ENCODE measurements at places on chromosomes 1 and 21.

DNA sequence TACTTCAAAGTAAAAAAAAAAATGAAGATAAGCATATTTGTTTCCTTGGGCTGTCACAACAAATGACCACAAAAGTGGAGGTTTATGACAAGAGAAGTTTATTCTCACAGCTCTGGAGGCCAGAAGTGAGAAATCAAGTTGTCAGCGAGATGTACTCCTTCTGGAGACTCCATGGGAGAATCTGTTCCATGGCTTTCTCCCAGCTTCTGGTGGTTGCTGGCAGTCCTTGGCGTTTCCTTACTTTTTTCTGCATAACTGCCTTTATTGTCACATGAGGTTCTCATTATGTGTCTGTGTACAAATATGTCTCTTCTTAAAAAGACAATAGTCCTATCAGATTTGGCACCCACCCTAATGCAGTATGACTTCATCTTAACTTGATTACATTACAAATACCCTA lies 398.3 kb downstream of the KCNT2 start:
- no peak for DNase-seq

DNA sequence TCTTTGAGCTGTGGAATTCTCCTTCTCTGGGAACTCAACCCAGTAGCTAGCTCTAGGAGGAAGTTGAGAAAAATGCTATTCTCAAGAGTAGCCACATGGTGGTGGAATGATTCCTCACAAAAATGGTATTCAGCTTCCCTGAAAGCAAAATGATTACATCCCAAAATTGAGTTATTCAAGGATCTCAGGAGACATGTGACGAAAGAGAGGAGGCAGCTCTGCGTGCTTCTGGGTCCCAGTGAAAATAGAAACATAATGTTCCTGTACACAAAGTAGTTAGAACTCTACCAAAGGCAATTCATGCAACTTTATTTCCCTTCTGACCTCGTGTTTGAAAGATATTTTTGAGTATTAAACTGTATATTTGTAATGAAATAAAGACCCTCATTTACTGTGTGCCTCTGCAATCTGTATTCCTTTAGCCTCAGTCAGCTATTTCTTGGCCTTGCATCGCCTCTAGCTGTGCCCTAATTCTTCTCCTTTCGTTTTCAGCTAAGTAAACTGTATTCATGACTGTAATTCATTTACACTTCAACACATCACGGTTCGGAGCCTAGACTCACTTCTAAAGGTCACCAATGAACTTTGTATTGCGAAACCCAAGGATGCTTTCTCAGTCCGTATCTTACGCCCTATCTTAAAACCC lies 167.3 kb downstream of the FASLG start:
- peak; percentile 23 for DNase-seq

DNA sequence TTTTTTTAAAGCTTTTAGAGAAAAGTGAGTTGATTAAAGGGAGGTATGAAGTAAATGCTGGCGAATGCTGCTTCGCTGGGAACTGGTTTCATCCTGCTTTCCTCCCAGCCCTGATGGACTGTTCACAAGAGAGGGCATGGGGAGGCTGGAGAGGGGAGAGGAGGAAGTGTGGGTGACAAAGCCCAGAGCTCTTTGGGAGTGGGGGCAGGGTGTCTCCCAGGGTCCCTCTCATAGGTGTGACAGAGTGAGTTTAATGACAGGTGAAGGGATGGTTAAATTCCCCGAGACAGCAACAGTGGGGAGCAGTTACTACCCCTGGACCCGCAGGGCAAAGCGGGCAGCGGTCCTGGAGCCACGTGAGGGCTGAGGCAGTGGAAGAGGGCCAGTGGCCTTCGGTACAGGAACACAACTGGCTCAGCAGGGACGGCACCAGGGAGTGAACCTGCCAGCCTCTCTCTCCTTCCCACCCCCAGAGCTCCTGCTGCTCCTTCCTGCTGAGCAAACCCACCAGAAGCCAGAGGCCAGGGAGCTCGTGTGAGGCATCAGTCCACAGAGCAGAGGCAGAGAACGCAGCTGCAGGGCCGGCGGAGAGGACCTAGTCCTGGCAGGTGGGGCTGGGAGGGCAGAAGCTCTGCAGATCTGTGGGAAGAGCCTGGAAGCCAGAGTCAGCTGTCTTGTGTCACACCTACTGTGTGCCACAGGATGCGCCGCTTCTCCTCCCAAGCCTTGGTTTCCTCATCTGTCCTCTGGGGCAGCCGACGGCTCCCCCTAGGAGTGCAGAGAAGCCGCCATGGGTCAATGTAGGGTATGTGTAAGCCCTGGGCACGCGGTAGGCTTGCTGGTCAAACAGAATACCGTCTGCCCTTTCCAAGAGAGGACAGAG lies 20.9 kb upstream of the LRP8 start:
- DNase-seq: peak; percentile 7

DNA sequence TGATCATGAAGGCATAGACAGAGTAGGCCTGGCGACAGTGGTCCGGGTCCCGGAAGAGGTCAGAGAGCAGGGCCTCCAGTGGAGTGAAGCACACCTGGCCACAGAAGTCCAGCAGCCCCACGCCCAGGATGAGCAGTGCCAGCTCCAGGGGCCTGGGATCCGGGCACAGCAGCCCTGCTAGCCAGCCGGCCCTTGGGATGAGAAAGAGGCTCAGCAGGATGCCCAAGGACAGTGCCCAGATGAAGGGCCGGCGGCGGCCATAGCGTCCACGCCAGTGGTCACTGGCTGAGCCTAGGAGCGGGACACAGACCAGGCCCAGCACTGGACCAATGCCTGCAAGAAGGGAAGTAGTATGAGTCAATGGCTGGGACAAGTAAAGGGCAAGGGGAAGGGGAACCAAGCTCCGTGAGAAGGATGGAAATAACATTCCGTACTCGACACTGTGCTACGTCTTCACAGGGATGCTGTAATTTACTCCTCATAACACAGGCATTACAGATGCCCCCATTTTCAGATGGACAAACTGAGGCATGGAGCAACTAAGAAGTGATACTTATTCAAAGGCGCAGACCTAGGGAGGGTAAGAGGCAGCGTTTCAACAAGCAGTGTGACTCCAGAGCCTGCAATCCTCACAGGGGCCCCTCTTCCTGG lies 16.9 kb downstream of the SLC45A3 start:
- DNase-seq: no peak

GRCh38 chr21:33300701-33301631 lies 23.8 kb upstream of the IFNAR1 start:
- DNase-seq: peak; percentile 23

DNA sequence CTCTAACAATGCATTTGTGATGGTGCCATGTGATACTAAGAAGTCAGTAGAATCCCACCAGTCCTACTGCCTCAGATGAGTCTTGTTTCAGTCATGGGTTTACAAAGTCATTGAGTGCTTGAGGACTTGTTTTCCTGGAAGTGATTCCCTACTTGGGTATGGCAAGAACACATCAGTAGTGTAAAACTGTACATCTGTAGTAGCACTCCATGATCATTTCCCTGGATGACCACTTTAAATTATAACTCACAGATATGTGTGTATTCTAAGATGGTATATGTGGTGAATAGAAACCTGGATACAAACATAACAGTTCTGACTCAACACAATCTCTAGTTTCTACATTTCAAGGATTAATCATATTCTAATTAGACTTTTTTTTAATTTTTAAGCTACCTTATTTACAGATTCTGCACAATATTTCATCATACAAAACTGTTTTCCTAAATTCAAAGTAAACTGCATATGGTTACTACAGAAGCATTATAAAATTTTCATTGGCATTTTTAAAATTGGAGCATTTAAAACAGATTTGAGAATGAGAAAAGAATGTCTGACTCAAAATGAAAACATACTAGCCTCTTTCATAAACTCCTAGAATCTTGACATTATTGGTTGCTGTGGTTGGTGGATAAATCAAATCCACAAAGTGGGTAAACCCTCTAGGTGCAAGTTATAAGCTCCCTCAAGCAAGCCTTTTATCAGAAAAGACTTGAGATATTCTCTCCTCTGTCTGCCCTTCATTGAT lies 6.8 kb upstream of the PSMG1 start:
- DNase-seq: no peak

- DNase-seq: no peak
Measured at GRCh38 chr1:211281320-211282022, 22.3 kb downstream of the RCOR3 start.

- DNase-seq: peak; percentile 61
Measured at GRCh38 chr21:45981151-45982091, at the start of gene COL6A1. Gene COL6A1, plus strand, starts transcription at chr21:45981770. Its CDS starts 81 bp downstream, at chr21:45981851.

DNA sequence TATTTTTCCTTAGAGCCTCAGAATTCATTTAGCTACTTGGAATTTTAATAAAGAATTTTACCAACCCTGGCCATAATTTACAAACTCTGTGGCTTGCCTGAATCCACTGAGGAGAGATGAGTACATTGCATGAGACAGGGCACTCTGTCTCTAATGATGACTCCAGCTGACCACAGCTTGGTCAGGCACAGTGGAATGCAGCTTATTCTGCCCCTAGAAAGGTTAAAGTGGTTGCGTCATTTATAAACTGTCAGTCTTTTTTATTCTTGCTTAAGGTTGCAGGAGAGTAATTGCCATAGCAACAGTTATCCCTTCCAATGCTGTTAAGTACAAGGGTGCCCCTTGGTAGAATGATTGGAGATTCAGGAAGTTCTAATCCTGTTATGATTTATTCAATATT lies 28.3 kb downstream of the PDE4B start:
- DNase-seq: no peak

- DNase-seq: no peak
Measured at GRCh38 chr1:113928187-113928930, 765 bp upstream of the HIPK1 start.
